NCI-H146 (cell line): ENCODE measurements at places on chromosomes 16 and 17.

- no peak for DNase-seq
Measured at GRCh38 chr16:51985126-51985525, 561.8 kb downstream of the TOX3 start.

DNA sequence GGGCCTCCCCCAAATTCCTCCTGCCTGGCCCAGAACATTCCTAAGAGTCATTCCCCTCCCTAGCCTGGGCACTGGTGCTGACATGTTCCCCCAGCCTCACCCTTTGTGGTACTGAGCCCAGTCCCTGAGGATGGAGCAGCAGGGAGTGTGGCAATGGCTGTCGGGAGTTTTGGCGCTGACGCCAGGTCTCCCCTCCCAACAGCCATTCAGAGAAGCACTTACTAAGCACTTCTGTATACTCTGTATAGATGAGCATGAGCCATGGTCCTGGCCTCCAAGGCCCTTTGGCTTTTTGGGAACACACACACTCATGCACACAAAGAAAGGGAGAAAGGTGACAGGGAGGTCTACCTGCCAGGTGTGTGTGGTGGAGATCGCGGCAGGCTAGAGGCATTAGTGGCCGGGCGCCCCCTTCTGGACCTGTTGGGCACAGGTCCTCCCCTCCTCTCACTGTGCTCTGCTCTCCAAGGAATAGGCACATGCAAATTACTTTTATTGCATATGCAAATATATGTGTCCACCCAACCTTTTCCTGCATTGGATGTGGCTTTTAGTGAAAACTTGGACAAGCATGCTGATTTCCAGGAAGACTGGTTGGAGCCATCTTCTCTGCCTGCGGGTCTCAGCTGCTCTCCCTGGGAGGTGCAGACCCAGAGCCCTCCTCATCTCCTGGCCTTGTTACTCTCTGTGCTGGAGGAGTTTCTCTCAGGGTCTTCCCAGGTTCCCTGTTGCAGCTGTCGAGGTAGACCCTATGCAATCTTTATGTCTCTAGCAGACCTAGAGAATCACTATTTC is 17.4 kb upstream of the C17orf107 start:
- DNase-seq: peak; percentile 67

- DNase-seq: no peak
Measured at GRCh38 chr16:12587170-12587569, 216.5 kb downstream of the CPPED1 start.

GRCh38 chr16:3542601-3543373 is 34.4 kb downstream of the NLRC3 start:
- DNase-seq: no peak

- DNase-seq: no peak
Measured at GRCh38 chr17:4569591-4569990, 9.2 kb upstream of the GGT6 start.

GRCh38 chr16:50662306-50662940 is 18.7 kb downstream of the SNX20 start:
- no peak for DNase-seq

DNA sequence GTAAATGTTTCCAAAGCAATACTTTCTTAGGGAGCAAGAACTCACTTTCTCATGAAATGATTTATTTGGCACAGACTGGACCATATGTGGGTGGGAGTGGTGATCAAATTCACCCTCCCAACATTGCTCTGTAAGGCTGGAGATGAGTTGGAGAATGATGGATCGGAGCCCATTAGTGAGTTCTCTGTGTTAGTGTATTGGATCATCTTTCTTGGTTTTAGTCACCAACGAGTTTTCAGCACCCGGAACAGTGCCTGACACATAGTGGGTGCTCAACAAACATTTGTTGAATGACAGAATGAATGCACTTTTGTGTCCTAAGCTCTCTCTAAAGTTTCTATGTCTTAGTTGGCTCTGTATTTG is 104.5 kb upstream of the FAM20A start:
- DNase-seq: no peak

GRCh38 chr16:1677339-1677738 is 740 bp upstream of the JPT2 start:
- DNase-seq: no peak
